Esophagus muscularis mucosa (tissue), 4 donors: ENCODE measurements at places on chromosomes 7 and 10.
A peak's percentile ranks its signal among the peaks of the same experiment; 100 is the strongest.

DNA sequence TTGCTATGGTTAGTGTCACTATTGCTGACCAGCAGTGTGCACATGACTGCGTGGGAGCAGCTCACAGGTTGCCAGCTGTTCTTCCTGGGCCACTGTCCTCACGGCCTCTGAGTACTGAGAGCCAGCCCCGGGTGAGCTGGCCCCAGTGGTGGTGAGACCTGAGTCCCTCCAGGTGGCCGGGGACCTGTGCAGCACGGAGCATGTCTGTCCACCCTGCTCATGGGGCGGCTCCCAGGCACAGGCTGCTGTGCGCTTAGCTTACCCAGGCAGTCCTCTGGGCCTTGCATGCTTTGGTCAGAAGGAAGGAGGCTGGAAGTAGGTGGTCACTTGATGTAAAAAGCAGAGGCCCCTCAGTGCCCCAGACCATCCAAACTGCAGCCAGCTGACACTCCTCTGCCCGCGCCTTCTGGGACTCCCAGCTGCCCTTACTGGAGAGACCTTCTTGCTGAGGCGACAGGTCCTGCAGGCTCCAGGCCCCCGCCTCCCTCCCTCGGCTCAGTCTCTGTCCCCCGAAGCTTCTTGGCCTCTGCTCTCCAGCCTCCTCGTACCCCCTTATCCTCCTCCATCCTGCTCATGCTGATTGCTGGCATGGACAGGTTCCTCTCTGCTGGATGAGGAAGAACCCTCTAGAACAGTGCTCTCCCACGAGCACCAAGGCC lies 30.9 kb upstream of the DPYSL4 start:
- DNase-seq: no peak

DNA sequence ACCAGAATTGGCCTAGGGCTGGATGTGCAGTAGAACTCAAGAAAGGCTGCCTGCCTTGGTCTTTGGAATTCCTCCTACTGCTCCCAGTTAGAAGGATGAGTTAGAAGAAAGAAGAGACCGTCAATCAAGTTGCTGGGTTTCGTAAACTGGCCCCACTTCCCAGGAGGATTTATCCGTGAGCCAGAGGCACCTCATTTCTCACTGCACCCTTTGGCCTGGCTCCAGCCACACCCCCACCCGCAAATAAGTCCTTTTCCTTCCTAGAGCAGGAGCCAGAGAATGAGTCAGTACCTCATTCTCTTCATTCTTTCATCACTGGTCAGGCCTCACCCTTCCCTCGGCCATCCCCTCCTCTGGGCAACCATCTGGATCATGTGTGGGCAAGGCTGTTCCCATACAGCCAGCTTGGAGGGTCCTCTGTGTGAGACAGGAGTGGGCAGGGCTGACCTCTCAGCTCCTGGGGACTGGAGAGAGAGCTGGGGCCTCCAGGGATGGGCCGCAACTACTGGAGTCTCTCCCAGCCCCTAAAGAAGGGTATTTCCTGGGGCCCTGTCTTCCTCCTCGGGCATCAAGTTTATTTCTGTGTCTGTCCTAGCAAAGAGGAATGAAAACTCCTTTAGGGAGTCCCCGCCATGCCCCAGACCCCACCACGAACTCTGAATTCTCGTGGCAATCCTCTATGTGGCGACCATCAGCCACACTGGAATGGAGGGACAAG lies 87.2 kb upstream of the DUSP5 start:
- no peak for DNase-seq

GRCh38 chr7:122766593-122766992 lies 63.9 kb upstream of the RNF148 start:
- no peak for DNase-seq

DNA sequence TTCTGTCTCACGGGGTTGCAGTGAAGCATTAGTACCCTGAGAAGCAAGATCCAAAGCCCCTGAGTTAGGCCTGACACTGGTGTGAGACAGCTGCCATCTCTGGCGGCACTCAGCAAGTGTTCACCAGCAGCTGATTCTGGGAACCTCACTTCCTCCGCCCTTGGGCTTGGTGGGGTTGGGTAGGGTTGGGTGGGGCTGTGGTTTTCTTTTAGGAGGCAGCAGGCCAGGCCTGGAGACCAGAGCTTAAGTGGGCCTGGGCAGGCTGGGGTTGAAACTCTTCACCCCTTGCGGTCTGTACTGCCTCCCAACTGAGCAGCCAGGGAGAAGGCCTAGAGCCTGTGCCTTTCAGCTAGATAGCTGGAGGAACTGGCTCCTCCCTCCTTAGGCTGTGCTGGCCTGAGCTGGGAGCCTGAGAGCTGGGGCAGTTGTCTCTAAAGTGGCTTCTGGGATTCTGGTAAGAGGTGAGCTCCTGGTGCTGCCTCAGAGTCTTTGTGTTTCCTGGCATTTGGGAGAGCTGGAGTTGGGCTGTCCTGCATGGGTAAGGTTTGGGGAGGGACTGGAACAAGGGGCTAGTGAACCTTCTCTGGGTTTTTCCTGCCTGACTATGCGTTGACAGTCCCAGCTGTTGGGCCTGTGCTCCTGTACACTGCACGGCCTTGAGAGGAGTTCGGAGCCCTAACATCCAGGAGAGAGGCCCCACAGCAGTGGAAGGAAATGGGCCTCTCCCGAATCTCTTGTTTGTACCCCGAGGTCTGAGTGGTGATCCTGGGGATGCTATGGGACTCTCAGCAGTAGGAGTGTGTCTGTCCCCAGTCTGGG lies 5.1 kb downstream of the TSPAN14 start:
- no peak for DNase-seq

- no peak for DNase-seq
These were observed 77.9 kb downstream of the PARP12 start for GRCh38 chr7:139984642-139985539.

- DNase-seq: no peak
These were observed 151.0 kb upstream of the NEBL start for GRCh38 chr10:21048068-21048467.

DNA sequence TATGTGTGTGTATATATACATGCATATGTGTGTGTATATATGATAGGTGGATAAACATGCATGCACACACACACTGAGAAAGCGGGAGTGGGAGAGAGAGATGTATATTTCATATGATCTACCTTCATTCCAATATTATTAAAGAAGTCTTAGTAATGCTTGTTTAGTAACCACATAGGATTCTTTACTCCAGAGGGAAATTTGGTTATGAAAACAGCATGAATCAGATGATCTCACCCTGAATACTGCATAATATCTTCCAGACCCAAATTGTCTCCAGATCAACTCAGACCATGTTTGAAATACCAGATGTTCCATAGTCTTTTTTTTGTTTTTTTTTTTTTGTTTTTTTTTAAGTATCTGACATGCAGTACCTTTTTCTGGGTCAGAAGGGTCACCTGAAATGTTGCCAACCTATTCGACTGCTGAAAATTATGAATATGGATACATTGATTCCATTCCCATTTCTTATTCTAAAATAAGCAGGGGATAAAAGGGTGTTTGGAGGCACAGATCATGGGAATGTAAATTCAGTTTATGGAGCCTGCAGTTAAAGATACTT lies 17.4 kb downstream of the TES start:
- DNase-seq: no peak

DNA sequence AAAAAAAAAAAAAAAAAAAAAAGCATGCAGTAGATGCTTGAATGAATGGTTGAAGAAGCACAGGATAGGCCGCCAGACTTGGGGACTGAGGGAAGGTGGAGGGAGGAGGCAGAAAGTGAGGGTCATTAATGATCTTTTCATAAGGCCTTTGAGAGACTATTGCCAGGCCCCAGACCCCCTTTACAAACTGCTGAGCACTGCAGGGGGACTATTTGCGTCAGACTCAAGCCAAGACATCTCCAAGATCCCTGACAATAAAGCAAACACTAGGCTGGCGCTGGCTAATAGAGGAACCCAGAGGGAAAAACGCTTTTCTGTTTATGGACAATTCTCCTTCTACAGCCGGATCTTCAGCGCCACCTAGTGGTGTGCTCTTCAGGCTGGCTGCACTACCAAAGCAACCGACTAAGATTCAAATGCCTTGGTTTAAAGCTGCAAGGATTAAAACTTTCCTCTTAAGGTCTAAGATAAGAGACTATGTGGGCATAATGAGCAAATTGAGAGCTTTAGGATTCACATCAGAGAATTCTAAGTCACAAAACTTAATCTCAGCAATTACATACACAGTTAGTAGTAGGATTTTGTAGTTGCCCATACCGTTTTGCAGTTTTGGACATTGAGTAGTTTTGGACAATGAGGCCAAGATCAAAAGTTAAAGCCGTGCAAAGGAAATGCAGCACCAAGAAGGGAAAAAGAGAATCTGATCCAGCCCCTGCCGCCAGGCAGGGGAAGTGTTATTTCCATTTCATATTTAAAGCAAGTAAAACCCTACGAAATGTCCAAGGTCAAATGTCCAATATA lies 17.9 kb upstream of the AGK start:
- no peak for DNase-seq

DNA sequence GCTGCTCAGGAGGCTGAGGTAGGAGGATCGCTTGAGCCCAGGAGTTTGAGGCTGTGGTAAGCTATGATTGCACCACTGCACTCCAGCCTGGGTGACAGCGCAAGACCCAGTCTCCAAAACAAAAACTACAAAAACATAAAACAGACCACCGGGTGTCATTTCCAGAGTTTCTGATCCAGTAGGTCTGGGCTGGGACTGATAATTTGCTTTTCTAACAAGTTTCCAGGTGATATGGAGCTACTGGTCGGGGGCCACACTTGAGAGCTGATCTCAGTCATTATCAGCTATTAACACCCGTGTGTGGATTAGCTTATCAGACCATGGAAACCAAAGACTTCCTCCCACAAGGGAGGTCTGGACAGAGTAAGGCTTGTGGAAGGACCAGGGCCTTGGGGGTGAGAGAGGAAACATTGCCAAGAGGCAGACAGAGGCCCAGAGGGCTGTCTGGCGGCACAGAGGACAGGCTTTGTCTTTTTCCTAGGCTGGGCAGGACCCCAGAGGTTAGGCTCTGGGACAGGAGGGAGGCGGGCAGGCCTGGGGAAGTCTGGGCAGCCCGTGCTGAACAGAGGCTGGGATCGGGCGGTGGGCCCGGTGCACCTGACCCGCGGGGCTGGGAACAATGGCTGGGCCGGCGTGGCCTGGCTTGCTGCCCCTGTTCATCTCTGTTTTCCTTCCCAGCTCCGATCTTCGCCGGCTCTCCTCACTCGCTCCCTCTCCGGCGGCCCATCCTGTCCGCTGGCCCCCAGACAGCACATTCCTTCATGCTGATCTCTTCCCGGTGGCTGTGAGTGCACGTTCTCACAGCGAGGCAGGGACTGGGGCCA lies 25.2 kb downstream of the TMEM270 start:
- no peak for DNase-seq

GRCh38 chr7:48074204-48074654 lies 14.8 kb upstream of the UPP1 start:
- no peak for DNase-seq

- no peak for DNase-seq
These were observed 59.5 kb upstream of the TOMM7 start for GRCh38 chr7:22882106-22882505.

- no peak for DNase-seq
These were observed 25.4 kb downstream of the HECW1 start for GRCh38 chr7:43137811-43138210.

DNA sequence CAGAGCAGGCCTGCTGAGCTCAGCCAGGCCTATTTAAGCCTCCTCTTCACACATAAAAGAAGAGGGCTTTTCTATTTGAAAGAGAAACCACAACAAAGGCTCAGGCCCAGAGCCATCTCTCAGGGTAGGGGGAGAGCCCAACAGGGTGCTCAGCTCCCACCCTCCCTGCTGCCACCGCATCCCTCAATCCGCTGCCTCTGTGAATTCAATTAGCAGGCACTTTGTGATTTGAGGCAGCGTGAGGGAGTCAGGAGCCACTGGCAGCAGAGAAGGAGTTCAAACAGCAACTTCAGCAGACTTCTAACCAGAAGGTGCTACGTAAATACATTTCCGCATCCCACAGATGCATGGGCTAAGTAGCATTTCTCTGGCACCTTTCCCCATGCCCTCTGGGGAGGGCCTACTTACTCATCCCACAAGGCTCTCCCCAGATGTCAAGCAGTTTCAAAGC lies 45.2 kb downstream of the LRRC20 start:
- DNase-seq: no peak

DNA sequence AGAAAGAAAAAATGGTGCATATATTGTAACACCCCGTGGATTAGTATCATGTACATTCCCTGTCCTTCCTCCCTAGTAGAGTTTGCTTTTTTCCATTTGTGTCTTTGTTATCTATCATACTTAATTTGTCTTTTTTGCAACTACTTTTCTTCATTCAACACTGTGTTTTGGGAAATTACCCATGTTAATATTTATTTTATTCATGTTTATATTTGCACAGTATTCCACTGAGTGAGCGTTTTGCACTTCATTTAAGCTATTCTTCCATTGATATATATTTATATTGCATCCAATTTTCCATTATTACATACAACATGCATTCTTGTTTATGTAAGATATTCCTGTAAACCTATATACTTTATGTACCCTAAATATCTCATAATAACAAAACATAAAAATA lies 57.6 kb upstream of the FAM171A1 start:
- no peak for DNase-seq

DNA sequence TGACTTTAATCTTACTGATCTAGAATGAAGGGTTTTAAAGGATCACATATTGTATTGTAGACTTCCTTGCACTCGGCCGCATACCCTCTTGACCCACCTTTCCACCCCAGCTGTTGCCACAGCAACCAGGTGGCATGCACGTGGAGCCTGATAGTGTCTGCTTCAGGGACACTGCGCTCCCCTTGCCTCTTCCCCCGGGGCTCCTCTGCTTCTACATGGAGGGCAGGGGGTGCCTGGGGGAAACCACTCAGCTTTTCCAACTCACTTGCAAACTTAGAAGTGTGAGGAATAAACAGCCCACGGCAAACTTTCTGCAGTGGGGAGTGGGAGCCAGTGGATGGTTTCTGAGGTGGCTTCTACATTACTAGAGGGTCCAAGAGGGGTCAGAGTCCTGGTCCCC lies 458.6 kb downstream of the PLXNA4 start:
- DNase-seq: no peak

DNA sequence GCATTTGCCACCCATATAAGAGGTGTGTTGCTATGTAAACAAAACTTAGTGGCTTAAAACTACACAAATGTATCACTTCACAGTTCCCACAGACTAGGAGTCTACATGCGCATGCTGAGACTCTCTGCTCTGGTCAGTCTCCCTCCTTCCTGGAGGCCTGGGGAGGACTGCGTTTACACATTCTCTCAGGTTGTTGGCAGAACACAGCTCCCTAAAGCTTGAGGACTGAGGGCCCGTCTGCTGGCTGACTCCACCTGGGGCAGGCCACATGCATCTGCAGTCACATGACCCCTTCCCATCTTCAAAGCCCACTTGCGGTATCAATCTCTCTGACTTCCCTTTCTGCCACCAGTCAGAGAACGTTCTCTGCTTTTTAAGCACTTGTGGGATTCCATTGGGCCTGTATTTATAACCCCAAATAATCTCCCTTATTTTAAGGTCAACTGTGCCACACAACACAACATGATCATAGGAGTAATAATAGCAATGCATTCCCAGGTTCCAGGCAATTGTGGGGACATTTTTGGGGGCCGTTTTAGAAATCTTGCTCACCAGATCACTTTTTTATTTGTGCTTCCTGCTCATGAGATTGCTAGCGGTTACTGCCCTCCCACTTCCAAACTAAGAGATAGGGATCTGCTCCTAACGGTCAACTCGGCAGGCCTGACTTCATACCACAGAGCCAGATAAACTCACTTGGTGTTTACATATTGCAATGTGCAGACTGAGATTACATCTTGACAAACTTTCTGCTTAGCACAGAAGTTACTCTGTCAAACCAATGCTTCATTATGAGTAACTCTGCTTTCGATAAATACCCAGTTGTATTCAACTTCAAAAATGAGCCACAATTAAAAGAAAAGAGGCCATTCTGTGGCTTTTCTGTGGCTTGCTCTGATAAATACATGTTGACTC lies 96.3 kb downstream of the ALOX5 start:
- peak; percentile 90 for DNase-seq

- DNase-seq: peak; percentile 86
These were observed 306.4 kb upstream of the ZNF32 start for GRCh38 chr10:43955002-43955596.

- no peak for DNase-seq
These were observed 83.6 kb downstream of the LARP4B start for GRCh38 chr10:847868-848267.
